ENCODE measurements at places on chromosomes 4 and X. TPM values are rescaled to one million over a fixed set of nuclear protein-coding genes. Genes with fewer than 3 reads are reported as not detected.

- DNase-seq: peak; percentile 59
Observed at GRCh38 chr4:104616401-104616820, 121.7 kb upstream of the CXXC4 start.

GRCh38 chr4:174154215-174154854 lies 129.1 kb downstream of the FBXO8 start:
- peak; percentile 32 for DNase-seq

MAGEE2 gene
- not detected for total RNA-seq

CABS1 gene
- not detected for total RNA-seq

GRCh38 chr4:86452422-86452891 lies 92.6 kb upstream of the MAPK10 start:
- no peak for DNase-seq

LRP2BP gene
- 1.7 TPM for total RNA-seq

GRCh38 chrX:470686-471085 lies 84.0 kb upstream of the PPP2R3B start:
- no peak for DNase-seq

DNA sequence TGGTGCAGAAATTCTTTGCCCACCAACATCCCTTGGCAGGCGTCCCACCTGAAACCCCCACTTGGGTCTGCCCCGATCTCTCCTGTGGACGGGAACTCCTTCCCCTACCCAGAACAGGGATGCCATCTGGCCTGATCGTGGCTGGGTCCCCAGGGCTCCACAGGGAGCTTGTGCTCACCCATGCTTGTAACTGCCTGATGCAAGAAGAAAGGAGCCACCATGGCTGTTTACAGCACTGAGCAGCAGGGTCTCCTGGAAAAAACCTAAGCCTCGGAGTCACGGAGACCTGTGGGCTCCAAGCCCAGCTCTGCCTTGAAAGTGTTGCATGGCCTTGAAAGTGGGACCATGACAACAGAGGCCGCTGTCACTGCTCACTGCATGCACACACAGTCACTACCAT lies 101.5 kb upstream of the AFAP1 start:
- no peak for DNase-seq

DNA sequence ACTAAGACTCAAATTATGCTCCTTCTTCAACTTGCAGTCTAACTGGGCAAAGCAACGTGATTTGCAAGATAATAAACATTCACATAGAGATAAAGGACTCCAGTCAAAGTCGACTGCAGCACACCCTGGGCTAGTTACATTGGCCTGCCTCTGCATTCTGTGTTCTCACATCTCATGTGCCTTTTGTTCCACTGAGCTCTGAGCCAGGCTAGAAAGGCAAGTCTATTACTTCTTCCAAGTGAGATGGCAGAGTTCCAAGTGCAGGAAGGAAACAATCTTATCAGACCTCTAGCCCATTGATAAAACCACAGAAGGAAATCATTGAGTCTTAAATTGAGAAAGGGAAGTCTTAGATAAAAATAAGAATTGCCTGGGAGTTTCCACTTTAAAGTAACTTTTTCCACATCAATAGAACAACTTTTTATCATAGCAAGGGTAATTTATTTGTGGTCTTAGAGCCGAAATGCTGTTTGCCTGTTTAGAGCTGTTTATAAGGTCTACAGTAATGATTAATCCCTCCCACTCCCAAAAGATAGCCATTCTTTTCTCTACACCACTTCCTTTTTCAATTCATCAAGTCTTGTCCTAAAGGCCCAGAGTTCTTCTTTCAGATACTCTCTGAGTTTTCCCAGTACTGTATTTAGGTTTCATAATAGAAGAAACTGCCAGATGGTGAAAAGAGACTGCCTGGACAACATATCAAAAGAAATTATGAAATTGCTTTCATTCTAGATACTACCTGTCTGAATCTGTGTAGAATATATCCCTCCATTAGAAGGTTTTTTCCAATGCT lies 200.2 kb downstream of the GUCY2F start:
- peak; percentile 19 for DNase-seq

GABRQ gene
- not detected for total RNA-seq

- DNase-seq: no peak
Observed at GRCh38 chrX:136725441-136726104, 55.2 kb downstream of the ARHGEF6 start.

LEF1 gene
- 0.71 TPM for total RNA-seq

DNA sequence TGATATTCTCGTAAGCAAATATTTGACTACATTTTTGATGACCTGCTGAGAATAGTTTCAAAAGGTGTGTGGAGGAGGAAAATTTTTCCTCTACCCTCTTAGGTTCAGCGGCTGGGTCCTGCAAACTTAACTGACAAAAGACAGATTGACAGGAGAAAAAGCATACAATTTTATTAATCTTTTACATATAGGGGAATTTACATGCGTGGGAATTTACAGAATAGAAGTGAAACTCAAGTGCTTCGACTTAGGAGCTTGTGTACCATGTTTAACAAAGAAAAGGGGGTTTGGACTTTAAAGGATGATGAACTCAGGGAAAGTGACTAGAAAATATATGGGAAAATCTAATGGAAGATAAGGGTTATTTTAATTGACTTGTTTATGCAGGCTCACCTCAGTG lies 2.5 kb downstream of the HERC6 start:
- DNase-seq: no peak

NHS gene
- total RNA-seq: 2.0 TPM

EPGN gene
- total RNA-seq: 3.3 TPM

AMOT gene
- 18.9 TPM for total RNA-seq

DNA sequence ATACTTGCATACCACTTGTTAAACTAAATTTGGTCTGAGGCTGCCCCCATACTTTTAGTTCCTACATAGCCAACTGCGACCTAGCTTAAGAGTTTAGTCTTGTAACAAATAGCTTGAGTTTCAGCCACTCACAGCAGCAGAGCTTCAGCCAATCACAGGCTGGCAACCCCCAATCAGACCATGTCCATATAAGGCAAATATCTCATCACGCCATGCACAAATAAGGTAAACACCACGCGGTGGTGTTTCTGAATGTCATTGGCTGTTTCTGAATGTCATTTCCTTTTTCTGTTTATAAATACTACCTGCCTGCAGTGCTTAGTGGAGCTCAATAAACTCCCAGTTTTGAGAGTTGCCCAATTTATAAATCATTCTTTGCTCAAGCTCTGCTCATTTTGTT lies 143.1 kb upstream of the MAD2L1 start:
- no peak for DNase-seq

DNA sequence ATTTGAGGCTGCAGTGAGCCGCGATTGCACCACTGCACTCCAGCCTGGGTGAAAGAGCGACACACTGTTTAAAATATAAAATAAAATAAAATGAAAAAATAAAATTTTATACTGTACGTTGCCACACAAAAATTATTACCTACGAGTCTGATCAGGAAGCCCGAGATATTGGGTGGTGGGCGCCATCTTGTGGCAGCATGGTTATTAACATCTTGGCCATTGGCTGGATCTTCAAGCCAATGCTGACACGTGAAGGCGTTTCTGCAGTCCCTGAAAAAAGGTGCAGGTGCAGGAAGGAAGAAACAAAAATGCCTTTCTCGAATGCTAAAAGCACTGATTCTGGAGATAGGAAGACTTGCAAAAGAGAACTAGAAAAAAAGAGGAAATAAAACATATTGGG lies 4.9 kb upstream of the TLR8 start:
- peak; percentile 59 for DNase-seq

NLGN3 gene
- total RNA-seq: 0.97 TPM

DNA sequence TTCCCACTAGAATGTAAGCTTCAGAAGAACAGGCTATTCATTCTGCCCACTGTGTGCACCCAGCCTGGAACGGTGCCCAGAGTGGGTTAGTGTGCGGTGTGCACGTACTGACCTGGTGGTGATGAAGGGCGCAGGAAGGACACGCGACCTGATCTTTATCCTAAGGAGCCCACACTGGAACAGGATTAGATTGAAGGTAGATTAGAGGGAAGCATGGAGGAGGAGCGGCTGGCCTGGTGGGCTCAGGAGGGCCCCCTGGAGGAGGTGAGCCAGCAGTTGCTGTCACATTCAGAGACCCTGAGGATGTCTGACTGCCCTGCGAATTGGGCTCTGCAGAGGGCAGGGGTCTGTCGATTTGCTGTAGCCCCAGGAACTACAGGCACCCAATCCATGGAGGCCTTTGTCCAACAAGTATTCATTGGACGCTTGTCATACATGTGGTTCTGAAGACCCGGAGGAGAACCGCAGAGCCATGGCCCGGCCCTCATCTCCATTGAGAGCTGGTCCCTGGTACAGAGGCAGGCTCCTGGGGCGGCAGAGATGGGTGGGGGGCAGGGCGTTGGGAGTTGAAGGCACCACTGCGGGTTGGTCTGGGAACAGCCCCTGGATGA lies 73.2 kb downstream of the HTRA3 start:
- DNase-seq: no peak
